Femur (tissue), 1 donor: ENCODE measurements at places on chromosomes 3 and 15.
A peak's percentile ranks its signal among the peaks of the same experiment; 100 is the strongest.

DNA sequence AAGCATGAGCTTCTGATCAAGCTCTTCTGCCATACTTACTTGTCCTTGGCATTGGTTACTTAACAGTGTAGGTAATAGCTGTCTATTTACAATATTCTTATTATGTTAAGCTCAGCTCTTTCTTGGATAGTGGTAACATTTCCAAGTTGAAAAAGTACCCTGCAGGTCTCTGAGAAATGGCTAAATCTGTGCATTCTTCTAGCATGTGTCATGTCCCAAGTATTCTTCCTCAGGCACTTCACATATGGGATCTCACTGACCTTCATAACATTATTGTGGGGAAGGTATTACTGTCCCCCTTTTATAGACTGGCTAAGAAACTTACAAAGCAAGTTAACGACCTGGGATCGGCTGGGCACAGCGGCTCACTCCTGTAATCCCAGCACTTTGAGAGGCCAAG is 236.1 kb downstream of the RORA start:
- no peak for DNase-seq

- DNase-seq = no peak
Observed at GRCh38 chr3:48848816-48849515, 1.3 kb upstream of the PRKAR2A start.

GRCh38 chr3:174949523-174949922 is 90.4 kb downstream of the NAALADL2 start:
- no peak for DNase-seq

- DNase-seq = no peak
Observed at GRCh38 chr15:73578026-73578425, 55.2 kb downstream of the NPTN start.

DNA sequence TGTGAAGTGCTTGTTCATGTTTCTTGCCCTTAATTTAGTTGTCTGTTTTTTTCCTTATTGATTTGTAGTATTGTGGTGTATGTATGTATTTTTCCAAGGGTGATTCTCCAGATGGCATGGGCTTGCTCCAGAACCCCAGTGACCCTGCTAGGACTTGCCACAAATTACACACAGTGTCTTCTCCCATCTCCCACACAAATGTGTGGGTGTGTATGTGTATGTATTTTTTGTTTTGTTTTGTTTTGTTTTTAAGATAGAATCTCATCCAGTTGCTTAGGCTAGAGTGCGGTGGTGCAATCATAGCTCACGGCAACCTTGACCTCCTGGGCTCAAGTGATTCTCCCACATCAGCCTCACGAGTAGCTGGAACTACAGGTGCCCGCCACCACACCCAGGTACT is 36.2 kb upstream of the ARID3B start:
- DNase-seq = no peak

DNA sequence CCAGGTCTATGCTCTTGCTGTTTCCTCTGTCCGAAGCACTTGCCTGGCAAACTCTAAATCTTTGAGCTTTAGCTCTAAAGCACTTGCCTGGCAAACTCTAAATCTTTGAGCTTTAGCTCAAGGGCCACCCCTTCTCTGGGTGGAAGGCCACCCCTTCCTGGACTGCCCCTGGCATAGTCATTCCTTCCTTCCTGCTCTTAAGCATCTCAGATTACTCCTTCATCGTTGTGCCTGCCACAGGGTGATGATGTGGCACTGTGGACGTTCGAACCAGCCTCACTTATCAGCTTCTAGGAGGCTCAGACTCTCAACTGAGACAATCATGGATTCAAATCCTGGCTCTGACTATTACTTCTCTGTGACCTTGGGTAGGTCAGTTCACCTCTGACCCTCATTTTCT is 10.5 kb upstream of the CRABP1 start:
- no peak for DNase-seq

DNA sequence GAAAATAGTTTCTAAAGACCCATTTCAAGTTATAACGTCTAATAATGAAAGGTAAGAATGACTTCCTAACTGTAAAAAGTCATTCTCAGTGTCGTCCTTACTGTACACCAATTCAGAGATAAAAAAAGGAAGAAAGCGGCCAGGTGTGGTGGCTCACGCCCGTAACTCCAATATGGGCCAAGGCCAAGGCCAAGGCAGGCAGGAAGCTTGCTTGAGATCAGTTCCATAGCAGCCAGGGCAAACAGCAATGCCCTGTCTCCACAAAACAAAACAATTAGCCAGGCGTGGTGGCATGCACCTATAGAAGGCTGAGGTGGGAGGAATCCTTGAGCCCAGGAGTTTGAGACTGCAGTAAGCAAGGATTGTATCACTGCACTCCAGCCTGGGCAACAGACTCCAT is 31.9 kb downstream of the UBXN7 start:
- no peak for DNase-seq

- DNase-seq = no peak
Observed at GRCh38 chr3:113163152-113163551, 48.2 kb upstream of the BOC start.

- DNase-seq = no peak
Observed at GRCh38 chr3:24270204-24270691, 224.4 kb downstream of the THRB start.

GRCh38 chr3:108283989-108284388 is 12.4 kb upstream of the HHLA2 start:
- DNase-seq = no peak

- DNase-seq = no peak
Observed at GRCh38 chr3:70306736-70307135, 5.7 kb downstream of the MDFIC2 start.

- DNase-seq = no peak
Observed at GRCh38 chr3:15043408-15044171, 21.5 kb downstream of the MRPS25 start.

- DNase-seq = no peak
Observed at GRCh38 chr15:101633356-101633755, 18.8 kb downstream of the TM2D3 start.

DNA sequence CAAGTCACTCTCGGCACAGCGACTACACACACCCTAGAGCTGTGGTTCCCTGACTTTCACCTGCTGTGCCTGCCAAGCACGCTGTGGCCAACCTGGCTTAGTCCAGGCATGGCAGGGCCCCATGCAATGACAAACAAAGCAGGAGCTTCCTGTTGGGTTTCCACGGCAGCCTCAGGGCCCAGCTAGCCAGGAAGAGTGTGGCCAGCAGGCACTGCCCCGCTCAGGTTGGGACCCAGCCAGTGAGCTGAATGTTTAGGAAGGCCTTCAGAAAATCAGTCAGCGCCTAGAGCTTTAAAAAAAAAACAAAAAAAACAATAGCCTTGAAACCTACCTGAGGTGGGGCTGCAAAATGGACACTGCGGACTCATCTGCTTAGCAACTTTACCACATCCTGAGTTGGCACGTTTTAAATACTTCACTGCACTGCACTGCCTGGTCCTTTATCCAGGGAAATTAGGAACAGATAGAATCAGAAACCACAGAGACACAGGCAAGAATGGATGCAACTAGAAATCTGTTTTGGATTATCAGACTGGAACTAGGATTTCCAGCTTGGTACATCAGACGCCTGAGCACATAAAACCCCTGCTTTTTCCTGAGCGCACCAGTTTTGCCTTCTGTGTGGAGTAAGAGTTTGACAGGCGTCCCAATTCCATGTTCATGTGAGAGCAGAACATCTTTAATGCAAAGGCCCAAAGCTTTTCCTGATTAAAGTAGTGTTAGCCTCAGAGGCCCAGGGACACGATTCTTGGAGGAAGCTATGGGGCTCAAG is 36.2 kb upstream of the LDHAL6B start:
- DNase-seq = peak; percentile 72

DNA sequence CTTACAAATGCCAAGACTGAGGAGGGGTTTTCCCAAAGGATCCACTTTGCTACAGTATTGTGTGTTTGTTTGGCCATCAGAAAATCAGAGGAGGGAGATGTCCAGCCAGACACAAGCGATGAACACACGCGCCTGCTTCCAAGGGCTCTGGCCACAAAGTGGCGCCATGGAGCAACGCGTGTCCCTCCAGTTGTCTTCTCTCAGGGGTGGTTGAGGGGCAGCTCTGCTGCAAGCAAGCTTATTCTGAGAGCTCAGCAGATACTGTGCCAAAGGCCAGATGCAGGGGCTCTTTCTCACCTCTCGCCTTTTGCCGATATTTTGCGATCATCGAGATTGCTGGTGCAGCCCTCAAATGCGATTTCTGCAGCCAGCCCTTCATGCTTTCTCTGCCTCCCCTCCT is 88.9 kb upstream of the OSBPL11 start:
- DNase-seq = peak; percentile 28

DNA sequence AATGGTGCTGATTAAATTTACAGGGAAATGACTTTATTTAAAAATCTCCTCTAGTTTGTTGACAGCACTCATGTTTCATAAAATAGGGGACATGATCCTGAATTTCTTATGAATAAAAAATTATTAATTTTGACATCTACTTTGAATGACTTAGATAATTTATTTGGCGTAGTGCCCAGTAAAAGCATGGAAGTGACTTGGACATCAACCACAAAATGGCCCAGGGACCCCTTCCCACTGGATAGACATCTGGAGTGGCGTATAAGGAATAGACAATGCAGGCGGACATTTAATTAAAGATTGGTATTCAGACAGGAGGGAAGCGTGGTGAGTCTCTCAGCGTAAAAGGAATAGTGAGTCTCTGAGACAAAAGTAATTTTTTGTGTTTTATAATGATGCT is 79.8 kb downstream of the ADAMTSL3 start:
- no peak for DNase-seq

GRCh38 chr3:191426311-191426710 is 34.7 kb upstream of the PYDC2 start:
- no peak for DNase-seq
